Activated T-helper 1 cell treated with anti-CD3 and anti-CD28 coated beads, Interleukin-12 subunit alpha, Interleukin-12 subunit beta, Interleukin-2, Interleukin-4 antibody, amounts not matched to agents 30 ng/mL and 10 ng/mL and 1 ng/mL, durations not matched to agents 14 hours and 24 hours and 36 hours (primary cell): ENCODE measurements at places on chromosomes 13 and 19. TPM values are rescaled to one million over a fixed set of nuclear protein-coding genes. Genes with fewer than 3 reads are reported as not detected.

PNMA8B gene
- total RNA-seq: not detected in 2 replicates

DNA sequence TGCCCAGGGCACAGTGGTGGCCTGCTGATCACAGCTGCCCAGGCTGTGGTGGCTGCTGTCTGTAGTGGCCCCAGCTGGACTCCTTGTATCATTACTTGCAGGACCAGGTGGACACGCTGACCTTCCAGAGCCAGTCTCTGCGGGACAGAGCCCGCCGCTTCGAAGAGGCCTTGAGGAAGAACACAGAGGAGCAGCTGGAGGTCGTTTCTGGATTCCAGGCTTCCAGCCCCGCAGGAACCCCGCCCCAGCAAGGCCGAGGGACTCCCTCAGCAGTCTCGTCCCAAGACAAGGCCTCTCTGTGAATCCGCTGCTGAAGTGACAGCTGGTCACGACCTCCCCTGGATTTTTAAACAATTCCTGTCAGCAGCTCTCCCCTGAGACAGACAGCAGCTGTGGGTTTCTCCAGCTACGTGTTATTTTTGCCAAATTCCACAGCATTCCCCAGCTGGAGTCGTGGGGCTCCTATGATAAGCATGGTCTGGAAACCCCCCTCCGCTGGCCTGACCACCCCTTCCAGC lies 98.3 kb downstream of the SLC7A1 start:
- no peak for DNase-seq

DNA sequence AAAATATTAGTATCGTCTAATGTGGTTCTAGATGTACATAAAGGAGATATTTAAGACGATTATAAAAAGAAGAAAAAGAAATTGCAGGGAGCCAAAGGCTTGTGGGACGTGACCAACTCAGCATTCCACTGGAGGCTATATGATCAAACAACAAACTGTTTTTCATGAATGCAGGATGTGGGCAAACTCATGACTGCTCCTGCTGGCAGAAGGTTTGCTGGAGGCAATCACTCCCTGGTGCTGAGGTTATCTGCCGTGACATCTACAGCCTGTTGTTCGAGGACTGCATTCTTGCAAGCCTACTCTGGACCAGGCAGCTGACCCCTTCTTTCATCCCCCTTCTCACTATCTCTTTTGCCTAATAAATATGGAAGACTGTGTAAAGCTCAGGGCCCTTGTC lies 518.1 kb downstream of the UQCRFS1 start:
- DNase-seq: no peak

DNA sequence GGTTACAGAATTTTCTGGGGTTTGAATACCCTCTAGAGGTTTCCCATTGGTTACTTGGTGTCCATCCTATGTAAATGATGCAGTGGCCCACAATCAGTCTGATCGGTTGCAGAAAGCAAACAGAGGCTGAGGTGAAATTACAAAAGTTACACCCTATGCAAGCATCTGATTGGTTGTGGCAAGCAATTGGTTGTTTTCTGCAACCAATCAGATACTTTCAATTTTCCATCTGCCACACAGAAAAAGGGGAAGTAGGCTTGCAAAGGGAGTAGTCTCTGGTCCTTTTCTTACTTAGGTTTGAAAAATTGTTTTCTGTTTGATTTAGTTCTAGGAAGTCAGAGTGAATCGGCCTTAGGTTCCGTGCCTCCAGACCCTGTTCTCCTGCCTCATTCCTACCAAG lies 93.1 kb downstream of the WTIP start:
- no peak for DNase-seq

ANGPTL8 gene
- total RNA-seq: not detected in 2 replicates

GRCh38 chr13:80177327-80177726 lies 163.6 kb downstream of the SPRY2 start:
- no peak for DNase-seq

CFAP97D2 gene
- total RNA-seq: not detected in 2 replicates

DNA sequence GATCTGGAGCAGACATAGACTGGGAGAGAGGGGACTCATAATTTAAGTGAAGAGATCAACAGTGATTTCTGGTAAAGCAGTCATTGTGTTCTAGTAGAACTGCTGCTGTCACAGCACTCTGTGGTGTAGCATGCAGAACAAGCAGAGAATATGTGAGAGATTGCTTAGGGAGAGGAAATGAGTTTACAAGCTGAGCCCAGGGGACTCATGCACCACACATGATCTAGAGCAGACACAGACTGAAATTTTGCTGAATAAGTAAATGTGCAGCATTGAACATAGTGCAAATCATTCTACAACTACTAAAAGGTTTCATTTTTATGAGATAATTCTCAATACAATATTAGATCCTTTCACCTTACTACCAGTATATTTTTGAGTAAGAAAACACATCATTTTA lies 125.7 kb downstream of the MYO16 start:
- no peak for DNase-seq

GRCh38 chr19:9709305-9709704 lies 34.4 kb upstream of the ZNF562 start:
- no peak for DNase-seq

DNA sequence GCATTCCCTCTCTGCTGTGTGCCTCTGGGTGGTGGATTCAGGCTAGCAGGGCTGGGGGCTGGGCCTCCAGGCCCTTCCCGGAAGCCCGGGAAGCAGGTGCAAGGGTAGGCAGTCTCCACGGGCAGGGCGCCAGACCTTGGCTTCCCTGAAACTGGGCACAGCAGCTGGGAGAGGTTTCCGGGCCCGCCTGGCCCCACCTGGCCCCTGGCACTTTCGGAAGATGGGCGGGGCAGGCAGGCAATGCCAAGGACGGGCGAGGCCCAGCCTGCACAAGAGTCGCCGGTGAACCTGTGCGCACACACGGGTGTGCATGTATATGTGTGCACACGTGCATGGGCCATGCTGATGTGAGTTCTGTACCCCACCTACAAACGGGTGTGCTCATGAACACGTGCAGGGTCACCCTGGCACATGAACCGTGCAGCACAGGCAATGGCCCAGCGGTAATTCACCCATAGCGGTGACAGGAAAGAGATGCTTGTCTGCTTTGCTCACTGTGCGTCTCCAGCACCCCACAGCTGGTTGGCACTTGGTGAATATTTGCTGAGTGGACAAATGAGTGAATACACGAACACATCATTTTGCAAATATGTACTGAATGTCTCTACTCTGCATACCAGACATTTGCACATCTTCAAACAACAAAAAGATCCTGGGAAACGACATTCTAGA lies 15.3 kb downstream of the GADD45B start:
- no peak for DNase-seq

OR10H1 gene
- total RNA-seq: not detected in 2 replicates

- no peak for DNase-seq
Measured at GRCh38 chr13:50358231-50359040, 343.2 kb downstream of the KCNRG start.

FAM174C gene
- total RNA-seq: 119 and 128 TPM in 2 replicates

DNA sequence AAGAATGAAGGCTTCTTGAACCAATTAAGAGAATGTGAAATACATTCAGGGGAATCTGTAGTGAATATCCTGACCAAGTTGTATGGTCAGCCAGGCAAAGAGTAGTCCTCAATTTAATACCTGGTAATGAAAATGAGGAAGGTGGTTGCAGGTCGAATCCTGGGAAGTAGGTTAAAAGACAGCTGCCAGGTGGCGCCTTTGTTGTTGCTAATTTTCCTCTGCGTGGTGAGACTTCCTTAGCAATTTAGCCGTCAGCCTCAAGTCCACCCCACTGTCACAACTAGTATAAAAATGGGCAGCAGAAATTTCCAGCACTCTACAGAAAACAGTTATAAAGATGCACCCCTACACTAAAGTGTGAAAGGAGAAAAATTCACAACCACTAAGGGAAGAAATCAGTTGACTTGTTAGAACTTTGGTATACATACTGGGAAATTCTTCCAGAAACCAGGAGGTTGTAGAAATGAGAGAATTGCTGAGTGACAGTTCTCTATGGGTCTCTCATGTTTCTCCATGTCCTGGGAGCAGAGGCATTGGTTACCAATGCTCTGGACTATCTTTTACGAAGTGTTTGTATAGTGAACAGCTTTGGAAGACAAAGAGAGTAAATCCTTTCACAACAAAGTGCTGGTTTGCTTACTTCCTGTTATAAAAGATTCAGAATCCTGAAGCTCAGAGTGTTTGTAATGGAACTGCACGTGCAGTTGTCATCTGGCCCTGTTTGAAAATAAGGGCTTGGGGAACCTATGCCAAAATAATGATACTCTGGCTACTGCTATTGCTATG lies 235.9 kb downstream of the NHLRC3 start:
- DNase-seq: no peak

CEACAM16 gene
- not detected in 2 replicates for total RNA-seq

FFAR1 gene
- 0.12 and 0.18 TPM in 2 replicates for total RNA-seq

DNA sequence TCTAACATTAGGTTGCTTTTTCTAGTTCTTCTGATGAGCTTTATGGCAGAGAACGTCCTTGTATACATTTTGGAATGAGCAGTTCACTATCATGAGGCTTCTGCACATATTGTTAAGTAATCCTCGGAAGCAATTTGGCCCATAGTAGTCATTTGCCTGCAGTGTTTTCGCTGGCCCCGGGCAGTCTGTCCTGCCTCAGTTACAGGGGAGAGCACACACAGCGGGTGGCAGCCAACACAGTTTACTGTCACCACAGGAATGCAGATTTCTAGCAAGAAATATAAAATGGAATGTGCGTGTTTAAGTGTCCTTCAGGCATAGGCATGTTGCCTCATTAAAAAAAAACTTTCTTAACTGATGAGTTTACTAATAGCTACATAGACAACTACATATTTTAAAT lies 71.5 kb upstream of the GJB6 start:
- no peak for DNase-seq

- no peak for DNase-seq
Measured at GRCh38 chr13:97117388-97117910, 104.7 kb upstream of the MBNL2 start.

GTF2F2 gene
- total RNA-seq: 30.1 and 30.8 TPM in 2 replicates

- DNase-seq: no peak
Measured at GRCh38 chr19:50968716-50969412, 527 bp downstream of the KLK6 start.

GRCh38 chr13:112103260-112103838 lies 36.4 kb downstream of the SOX1 start:
- no peak for DNase-seq

NTF4 gene
- total RNA-seq: not detected in 2 replicates

DNA sequence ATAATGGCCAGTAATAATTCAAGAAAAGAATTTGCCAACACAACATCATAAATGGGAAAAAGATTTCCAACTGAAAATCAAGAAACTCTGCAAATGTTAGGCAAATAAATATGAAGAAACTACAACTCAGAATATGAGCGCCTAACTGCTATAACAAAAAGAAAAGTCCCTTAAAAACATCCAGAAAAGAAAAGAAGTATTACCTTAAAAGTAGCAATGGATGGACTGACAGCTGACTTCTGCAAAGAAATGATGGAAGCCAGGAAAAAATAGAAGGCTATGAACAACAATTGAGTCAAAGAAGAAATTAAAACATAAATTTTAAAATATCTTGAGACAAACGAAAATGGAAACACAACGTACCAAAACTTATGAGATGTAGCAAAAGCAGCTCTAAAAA lies 482.3 kb upstream of the ZNF507 start:
- no peak for DNase-seq

SLC25A41 gene
- total RNA-seq: 0.24 and 0.31 TPM in 2 replicates

GRCh38 chr13:90498096-90498495 lies 849.4 kb upstream of the MIR17HG start:
- no peak for DNase-seq

- no peak for DNase-seq
Measured at GRCh38 chr13:95304453-95304852, 3.2 kb upstream of the ABCC4 start.

PPM1N gene
- 1.0 and 1.3 TPM in 2 replicates for total RNA-seq

PPP1R12C gene
- total RNA-seq: 114 and 115 TPM in 2 replicates

GRCh38 chr13:65472336-65472735 lies 1757.8 kb downstream of the PCDH9 start:
- no peak for DNase-seq

NALCN gene
- total RNA-seq: not detected in 2 replicates

- DNase-seq: no peak
Measured at GRCh38 chr19:13010038-13010991, 15.0 kb downstream of the NFIX start.

GRCh38 chr19:20250121-20250520 lies 83.1 kb downstream of the ZNF486 start:
- no peak for DNase-seq

SLC15A1 gene
- not detected in 2 replicates for total RNA-seq

DNA sequence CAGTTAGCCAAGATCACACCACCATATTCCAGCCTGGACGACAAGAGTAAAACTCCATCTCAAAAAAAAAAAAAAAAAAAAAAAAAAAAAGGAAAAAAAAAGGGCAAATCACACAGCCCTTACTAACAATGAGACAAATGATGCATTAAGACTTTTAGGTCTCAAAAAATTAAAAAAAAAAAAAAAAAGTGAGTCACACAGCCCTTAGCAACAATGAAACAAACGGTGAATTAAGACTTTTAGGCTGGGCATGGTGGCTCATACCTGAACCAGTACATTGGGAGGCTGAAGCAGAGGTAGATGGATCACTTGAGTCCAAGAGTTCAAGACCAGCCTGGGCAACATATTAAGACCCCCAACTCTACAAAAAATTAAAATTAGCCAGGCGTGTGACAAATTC lies 32.4 kb upstream of the EIF3G start:
- DNase-seq: no peak

GRCh38 chr13:26760832-26761582 lies 421 bp upstream of the GPR12 start:
- DNase-seq: no peak

GRCh38 chr13:58579468-58579867 lies 947.9 kb downstream of the PCDH17 start:
- DNase-seq: no peak

OR7C1 gene
- total RNA-seq: not detected in 2 replicates

- DNase-seq: no peak
Measured at GRCh38 chr19:13951799-13952153, 533 bp upstream of the DCAF15 start.

GRCh38 chr19:30310602-30311263 lies 61.5 kb upstream of the ZNF536 start:
- DNase-seq: no peak

DNA sequence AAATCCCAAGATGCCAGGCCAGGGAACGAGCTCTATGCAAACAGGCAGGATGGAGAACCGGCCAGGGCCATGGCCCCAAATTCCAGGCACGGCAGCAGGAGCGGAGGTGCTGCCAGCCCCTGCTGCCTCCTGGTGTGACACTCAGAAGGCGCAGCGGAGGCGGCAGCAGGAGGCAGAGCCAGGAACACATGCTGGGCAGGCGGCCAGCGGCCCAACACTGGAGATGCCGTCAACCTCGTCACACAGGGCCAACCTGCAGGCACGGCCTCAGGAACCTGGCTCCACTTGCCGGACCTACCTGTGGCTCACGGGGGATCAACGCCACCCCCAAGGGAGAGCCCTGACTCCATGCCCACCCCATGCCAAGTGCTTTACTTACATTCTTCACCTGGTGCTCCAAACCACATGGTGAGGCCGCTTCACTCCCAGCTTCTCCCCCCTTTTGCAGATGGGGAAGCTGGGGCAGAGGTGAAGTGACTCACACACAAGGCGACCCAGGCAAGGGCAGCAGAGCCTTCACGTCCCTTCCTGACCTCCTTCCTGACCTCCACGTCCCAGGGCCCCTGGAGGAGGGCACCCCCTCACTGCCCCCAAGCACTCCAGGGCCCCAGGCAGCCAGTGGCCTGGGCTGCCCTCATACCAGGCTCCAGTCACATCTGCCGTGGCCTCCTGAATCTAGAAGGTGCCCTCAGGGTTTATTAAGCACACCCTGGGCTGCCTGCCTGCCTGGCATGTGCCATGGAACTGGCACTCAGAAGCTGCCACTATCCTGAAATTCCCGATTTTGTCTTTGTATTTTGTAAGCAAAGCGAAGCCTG lies 43.5 kb downstream of the GGACT start:
- DNase-seq: no peak

- DNase-seq: no peak
Measured at GRCh38 chr19:17733127-17733526, 13.8 kb downstream of the MAP1S start.
